Kidney tubule cell (primary cell): ENCODE measurements at places on chromosomes 12 and 14.

DNA sequence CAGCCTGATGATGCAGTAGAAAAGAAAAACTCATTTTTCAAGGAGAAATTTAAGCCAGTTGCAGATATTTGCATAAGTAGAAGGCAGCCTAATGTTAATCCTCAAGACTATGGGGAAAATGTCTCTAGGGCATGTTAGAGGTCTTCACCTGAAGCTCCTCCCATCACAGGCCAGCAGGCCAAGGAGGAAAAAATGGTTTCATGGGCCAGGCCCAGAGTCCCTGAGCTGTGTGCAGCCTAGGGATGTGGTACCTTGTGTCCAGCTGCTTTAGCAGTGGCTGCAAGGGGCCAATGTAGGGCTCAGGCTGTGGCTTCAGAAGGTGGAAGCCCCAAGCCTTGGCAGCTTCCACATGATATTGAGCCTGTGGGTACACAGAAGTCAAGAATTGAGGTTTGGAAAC is 1946.7 kb upstream of the FLRT2 start:
- no peak for DNase-seq

GRCh38 chr12:34396861-34397590 is 374.7 kb downstream of the ALG10 start:
- DNase-seq, result no peak

DNA sequence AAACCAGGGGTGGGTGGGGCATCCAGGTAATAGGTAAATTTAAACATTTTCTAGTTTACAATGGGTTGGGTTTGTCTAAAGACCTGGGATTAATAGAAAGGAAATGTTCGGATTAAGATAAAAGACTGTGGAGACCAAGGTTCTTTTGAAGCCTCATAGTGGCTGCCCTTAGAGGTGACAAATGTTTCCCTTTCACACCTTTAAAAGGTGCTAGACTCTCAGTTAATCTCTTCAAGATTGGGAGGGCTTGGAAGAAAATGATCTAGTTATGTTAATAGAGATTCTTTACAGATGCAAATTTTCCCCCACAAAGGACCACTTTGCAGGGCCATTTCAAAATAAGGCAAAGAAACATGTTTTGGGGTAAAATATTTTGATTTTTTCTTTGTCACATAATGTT is 39.0 kb downstream of the TMTC2 start:
- DNase-seq, result no peak

- no peak for DNase-seq
These were observed 658 bp upstream of the CEP128 start for GRCh38 chr14:80942191-80942600.

DNA sequence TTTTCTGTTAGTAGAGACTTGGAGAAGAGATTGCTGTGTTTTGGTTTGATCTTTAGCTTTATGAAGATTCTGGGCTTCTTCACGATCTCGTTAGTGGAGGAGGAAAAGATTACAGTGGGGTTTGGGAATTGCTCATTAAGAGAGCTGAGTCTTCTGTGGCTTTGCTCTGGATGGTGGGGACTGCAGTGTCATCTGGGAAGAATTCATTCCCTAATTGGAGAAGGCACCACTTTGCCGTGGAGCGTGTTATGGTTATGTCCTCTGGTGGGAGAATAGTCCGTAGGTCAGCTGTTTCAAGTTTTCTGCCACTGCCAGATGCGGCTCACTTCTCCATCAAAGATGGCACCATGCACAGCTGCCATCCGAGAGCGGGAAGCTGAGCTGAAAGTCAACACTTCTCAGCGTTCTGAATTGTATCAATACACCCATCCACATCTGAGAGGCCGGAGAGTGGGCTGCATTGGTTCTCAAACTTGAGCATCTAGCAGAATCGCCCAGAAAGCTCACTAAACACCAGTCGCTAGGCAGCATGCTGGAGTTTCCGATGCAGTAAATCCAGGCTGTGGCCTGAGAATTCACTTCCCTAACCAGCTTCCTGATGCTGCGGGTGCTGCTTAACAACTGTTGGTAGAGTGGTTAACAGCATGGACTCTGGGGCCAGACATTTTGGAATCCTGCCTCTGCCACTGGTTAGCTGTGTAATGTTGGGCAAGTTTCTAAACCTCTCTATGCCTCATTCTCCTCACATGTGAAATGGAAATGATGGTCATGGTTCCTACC is 117.8 kb downstream of the PLXNC1 start:
- no peak for DNase-seq

DNA sequence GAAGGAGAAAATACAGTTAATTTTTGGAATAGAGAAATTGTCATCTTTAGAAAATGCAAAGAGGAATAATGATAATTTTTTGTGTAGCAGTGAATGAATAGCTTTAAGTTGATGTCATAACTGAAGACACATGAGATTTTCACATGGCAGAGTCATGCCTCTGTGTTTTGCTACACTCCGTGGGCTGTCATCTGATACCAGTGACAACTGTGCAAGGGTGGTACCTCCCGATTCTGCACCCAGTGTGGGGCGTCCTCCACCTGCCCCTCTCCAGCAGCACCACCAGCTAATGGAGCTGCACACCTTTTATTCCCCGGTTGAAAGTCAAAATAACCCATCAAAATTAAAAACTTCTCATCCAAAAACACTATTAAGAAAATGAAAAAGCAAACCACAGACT is 47.2 kb downstream of the ANKRD9 start:
- no peak for DNase-seq

DNA sequence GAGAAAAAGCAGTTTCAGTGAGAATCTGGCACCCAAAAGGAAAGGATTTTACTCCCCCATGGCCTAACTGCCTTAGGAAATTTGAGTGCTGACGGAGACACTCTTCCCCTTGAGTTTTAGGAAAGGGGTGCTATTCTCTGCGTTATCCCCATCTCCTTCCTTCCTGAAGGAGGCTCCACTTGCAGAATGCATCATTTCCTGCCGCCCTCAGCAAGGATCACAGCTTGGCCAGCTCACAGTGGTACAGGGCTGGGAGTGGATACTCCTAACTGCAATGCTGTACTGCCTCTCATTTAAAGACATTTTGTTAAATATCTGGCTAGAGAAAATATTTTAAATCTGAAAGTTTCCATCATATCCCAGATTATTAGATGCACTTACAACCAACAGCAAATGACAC is 33.0 kb downstream of the RDH12 start:
- DNase-seq, result no peak

DNA sequence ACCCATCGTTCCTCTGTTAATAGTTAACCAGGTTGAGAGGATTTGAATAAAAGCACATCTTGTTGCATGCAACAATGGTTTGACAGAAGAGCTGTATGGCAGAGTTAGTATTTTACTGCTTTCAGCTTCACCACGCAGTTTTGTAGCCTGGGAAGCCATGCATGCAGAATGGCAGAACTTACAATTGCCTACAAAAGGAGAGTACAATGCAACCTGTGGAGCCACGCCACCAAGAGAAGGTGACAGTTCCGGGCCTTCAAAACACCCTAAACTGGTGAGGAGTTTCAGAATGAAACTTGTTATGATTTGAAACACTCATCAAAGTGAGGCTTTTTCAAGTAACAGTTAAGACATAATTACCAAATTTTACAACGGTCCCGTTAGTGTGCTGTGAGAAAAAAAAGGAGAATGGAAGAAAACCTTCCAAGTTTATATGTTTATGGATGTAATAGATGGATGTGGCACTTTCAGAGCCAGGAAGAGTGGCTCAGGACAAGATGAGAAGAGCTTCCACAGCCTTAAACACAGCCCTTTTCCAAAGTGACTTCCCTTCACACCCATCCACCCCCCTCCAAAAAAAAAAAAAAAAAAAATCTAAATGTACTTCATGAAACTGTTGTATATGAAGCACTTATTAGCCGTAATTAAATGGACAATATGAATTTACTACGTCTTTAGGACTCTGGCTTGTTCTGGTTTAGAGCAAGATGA is 158.7 kb downstream of the EGLN3 start:
- peak; percentile 21 for DNase-seq

DNA sequence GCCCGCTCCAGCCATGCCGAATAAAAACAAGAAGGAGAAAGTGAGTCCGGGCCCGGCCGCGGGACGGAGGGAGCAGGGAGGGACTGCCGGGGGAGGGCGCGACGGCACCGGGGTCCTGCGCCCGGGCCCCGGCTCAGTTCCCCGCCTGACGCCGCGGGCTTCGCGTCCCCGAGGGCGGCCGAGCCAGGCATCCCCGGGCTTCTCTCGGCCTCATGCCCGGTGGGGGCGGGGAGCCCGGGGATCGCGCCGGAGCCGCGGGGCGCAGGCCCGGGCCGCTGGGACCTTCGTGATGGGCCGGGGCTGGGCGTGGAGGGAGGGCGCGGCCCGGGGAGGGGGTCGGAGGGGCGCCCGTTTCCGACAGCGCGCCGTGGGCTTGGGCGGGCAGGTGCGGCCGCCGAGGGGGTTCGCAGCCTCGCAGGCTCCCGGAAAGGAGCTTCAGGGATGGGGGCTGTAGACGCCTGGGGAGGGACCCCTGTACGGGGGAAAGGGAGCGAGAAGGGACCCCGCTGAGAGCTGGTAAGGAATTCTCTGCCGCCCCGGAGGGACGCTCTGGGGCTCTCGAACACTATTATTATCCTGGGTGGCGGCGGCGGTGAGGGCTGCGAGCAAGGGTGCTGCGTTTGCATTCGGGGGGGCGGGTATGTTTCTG is 496 bp downstream of the PPP2R5C start:
- no peak for DNase-seq

- DNase-seq, result no peak
These were observed 110.4 kb downstream of the BCAT1 start for GRCh38 chr12:24838531-24838950.

- peak; percentile 2 for DNase-seq
These were observed 237.9 kb upstream of the PLEKHG7 start for GRCh38 chr12:92464911-92465310.

DNA sequence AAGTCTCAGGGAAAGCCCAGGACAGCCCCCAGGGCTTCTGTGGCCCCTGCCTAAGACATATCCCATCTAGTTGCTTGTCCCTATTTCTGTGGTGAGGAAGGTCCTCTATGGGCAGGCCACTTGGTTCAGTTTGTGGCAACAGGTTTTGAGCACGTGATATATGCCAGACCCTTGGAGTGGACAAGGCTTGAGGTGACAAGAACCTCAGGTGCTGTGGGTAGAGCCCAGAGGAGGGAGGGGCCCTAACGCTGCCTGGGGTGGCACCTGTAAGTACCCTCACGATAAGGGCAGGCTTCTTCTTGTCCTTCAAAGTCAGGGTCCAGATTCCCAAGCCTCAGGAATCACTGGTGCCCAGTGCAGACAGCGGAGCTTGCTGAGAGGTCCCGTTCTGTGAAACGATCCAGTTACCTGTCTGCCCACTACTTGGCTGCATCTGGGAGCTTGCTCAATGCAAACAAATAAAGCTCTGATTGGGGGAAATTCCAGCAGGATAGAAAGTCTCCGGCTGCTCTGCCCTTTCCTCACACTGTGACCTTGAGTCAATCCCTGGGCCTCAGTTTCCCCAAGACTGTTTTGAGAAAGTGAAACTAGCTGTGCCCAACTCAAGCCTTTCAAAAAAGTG is 47.7 kb upstream of the FAM181A start:
- no peak for DNase-seq

- DNase-seq, result no peak
These were observed 854.5 kb downstream of the SLC6A15 start for GRCh38 chr12:84058136-84058535.

GRCh38 chr12:69879007-69879960 is 54.3 kb downstream of the MYRFL start:
- DNase-seq, result peak; percentile 73

GRCh38 chr14:21913759-21914158 is 240.1 kb upstream of the OR4E1 start:
- DNase-seq, result peak; percentile 82

- DNase-seq, result no peak
These were observed 119.7 kb upstream of the PARP11 start for GRCh38 chr12:3992945-3993344.

- no peak for DNase-seq
These were observed 2.6 kb downstream of the GNB3 start for GRCh38 chr12:6843118-6843902.

DNA sequence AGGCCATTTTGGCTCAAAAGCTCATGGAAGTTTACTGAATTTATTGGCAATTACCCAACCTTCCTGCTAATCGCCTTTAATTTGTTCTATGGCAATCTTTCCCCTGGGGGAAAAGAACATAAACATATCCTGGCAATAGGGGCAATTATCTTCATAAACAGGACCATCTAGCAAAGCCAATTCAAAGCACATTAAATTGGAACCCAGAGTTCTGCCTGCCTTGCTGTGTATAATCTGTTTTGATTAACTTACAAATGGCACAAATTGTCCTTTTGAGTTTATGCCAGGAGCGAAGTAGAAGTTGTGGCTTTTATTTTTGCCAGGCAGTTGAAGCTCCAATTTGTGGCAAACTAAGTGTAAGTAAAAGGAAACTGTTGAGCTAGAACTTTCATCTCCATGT is 68.6 kb downstream of the C12orf50 start:
- no peak for DNase-seq

DNA sequence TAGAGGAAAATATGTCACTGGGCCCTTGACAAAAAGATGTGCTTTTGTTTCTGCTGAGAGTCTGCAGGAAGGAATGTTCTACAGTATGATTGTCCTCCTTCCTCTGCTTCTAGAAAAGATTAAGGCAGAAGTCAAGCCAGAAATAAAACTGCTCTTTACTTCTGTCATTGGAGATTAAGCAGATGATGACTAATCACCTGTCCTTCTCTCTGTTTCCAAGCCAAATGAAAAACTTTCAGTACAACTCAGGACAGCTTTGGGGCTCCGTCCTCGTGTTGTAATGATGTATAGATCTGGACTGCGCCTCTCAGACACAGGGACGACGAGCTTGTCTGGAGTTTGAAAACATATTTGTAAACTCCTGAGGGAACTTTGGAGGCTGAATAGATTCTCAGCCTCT is 159.3 kb downstream of the DYRK2 start:
- DNase-seq, result peak; percentile 11

- no peak for DNase-seq
These were observed 604.5 kb downstream of the VRK1 start for GRCh38 chr14:97401714-97402113.

DNA sequence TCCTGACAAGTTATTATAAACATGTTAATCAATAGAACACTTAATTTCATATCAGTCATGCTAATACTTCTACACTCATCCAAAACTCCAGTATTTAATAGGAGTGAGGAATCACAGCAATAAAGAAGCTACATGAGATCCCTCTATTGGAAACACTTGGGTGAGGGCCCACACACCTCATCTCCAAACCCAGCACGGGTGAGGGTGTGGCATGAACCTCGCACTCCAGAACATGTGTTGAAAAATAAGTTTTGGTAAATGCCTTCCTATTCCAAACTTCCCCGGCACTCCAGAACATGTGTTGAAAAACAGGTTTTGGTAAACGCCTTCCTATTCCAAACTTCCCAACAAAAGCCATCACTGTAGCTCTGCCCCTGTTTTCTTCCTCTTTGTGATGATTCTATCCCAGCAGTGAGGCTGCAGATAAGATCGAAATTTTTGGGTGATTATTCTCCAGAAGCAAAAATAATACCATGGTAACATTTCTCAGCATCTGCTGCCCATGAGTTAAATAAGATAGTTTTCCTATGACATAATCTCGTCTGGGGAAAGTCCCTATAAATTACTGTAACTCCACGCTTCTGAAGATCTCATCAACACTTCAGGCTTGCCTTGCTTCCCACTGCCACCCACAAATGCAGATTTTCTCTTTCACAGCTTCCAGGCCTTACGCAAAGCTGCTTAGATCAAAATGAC is 24.4 kb upstream of the PTPRB start:
- peak; percentile 86 for DNase-seq
